ENCODE measurements at places on chromosomes 12 and 14.

DNA sequence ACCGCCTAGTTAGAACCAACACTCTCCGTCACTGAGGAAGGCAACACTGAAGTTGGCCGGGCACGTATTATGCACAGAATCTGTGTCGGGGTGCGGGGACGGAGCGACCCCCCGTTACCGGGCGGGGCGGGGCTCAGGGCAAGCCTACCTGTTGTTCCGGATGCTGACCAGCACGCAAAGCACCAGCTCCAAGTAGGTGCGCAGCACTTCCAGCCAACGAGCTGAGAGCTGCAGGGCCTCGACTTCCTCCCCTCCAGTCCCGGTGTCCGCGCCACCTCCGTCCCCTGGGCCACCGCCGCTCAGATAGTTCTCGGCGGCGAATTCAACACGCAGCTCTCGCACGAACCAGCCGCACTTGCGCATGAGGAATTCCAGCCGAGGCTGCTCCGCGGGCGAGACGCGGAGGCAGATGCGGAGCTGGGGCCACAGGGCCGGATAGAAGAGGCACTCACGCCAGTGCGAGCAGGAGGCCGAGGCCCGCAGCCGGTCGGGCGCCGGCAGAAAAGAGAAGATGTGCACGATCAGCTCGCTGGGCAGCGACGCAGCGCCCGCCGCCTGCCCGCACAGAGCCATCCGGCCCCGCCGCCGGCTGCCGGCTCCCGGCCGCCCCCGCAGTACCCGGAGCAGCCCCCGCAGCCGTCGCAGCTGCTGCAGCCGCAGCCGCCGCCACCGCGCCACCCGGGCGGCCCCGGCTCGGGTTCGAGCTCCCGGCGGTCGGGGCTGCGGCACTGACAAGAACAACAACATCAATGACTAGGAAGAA lies 636 bp downstream of the FBXO33 start:
- peak; percentile 23 for DNase-seq

DNA sequence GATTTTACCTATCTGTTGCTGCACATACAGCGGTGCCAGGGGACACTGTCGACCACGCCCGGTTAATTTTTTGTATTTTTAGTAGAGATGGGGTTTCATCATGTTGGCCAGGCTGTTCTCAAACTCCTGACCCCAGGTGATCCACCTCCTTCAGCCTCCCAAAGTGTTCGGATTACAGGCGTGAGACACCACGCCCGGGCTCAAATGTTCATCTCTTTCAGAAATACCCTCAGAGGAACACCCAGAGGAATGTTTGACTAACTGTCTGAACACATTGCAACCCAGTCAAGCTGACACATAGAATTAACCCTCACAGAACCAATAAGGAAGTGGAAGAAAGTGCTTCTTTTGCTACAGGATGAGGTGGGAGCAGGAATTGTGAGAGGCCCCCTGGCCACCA lies 15.0 kb upstream of the ETFBKMT start:
- no peak for DNase-seq

DNA sequence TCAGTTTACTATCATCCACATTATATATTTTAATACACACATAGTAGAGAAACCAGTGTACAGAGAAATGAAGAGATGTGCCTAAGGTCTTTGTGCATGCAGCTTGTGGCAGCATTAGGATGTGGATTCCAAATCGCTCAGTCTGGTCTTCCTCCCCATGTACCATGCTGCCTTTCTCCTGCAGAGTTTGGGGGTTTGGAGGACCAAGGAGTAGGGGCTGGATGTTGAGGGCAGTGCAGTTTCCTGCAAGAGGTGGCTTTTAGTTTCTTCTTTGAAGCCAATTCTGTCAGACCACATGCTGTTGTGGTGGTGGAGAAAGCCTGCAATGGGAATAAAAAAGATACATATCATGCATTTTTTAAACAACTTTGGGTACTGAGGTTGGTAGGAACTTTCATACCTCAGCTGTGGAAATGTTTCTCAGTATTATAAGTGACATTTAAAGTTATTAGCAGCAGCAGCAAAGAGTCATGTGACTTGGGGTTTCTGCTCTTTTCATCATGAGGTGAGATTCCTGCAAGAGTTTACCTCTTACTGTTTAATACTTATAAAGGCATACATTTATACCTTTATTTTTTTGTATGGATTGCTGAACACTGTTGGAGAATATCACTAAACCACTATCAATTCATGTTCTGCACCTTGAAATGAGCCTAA lies 34.4 kb downstream of the TESPA1 start:
- no peak for DNase-seq

GRCh38 chr12:117854339-117855012 lies 114.3 kb downstream of the KSR2 start:
- DNase-seq, result no peak

DNA sequence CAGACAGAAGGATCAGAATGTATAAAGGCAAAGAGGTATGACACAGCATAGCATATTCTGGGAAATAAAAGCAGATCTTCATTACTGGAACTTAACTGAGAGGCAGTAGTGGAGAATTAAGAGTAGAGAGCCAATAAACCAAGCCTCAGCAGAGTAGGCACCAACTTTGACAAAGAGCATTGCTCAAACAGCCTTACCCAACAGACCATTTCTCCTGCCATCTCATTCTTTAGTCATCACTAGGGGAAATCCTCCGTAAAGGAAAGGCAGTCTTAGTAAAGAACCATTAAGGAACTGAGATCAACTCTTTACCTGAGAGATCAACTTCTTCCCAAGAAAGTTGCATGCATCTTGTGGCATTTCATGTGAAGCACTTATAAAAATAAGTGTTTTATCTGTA lies 36.6 kb downstream of the SENP1 start:
- no peak for DNase-seq

DNA sequence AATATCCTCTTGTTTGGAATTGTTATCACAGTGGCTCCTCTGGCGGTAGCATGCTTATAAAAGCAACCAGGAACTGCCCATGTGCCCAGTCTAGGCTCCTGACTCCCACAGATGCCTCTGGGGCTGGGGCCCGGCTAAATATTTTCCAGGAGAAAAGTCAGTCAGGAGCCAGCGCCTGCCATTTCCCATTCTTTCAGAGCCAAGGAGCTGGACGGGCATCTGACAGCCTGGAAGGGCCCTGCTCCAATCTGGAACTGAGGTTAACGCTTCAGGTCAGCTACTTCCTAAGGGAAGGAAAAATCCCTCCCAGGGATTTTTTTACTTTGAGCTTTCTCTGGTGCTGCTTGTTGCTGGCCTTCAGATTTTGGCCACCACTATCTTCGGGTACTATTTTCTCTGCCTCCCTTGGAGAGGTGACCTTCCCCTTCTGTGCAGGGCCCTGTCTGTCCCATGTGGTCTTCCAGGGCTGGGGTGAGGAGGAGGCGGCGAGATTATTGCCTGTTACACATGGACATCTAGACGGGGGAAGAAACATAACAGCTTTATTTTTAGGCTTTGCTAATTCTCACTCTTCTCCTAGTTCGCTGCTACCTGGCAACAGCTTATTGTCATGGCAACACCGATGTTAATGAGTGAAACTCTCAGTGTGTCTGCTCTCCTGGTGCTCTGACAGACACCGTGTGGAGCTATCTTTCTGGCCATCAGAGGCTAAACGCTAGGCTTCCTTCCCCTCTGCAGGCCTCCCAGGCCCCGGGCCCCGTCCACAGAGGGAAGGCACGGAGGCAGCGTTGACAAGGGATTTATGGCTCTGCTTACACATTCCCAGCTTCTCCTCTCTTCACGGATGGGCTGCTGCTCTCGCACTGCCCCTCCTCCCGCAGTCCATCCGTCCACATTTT lies 160.4 kb downstream of the CACNA1C start:
- no peak for DNase-seq

DNA sequence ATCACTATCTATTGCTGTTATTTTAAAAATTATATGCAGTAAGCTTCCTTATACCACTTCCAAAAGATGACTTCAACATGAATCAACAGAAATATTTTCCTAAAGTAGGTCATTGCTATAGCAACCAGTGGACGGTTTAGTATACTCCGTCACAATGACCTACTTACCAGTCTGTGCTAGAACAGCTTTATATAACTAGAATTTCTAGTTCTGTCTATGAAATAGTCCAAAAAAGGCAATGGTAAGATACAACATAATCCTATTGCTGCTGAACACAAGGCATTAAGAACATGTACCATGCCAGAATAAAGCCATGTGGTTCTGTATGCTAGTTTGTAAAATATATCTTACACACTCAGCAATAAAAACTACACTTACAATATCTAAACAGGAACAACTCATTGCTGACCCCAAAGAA lies 40.7 kb upstream of the MTERF2 start:
- DNase-seq, result no peak

DNA sequence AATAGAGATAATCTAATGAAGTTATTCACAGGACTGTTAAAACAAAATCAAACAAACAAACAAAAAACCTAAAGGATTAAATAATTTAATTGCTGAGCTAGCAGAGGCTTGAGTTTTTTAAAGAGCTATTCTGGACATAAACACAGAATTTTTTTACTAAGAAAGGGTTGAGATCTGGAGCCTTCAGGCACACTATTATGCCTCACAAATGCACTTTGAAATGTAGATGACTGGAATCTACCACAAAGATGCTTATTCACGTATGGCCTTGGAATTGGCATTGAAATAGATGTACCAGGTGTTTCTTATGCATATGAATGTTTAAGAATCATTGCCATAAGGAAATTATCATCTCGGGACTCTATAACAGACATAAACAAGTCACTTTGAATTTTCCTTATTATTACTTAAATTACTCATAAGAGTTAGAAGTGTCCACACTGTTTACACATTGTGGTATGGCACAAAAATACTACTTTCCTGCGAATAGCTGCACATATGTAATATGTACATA lies 21.6 kb downstream of the PUS7L start:
- no peak for DNase-seq

DNA sequence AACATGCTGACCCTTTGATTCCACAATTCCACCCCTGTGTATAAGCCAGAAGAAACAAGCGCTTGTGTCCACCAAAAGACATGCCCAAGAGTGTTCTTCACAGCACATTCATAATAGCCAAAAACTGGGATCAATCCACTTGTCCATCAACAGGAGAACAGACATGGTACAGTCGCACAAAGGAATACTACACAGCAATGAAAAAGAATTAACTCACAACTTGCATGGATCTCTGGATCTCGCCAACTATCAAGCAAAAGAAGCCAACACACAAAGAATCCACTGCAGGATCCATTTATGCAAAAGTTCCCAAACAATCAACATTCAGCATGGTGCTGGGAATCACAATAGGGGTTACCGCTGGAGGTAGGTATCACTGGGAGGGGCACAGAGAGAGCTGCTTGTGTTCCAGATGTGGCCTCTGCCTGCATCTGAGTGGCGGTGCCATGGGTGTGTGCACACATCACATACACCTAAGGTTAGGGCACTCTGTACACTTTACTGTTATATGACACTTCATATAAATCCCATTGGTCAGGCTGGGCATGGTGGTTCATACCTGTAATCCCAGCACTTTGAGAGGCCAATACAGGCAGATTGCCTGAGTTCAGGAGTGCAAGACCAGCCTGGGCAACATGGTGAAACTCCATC lies 30.9 kb downstream of the CLMN start:
- DNase-seq, result no peak

DNA sequence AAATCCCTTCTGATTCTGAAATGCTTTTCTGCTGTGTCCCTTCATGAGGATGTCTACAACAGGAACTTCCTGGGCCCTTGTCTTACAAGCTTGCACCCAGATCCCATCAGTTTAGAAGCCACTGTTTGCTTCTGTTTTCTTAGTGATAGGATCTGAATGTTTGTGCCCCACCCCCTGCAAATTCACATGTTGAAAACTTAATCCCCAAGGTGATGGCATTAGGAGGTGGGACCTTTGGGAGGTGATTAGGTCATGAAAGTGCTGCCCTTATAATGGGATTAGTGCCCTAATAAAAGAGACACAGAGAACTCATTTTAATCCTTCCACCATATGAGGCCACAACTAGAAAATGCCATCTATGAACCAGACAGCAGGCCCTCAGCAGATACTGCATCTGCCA lies 36.0 kb upstream of the GNPNAT1 start:
- no peak for DNase-seq

GRCh38 chr14:63423381-63423780 lies 104.6 kb upstream of the GPHB5 start:
- DNase-seq, result no peak

GRCh38 chr14:102885737-102886447 lies 36.6 kb upstream of the AMN start:
- DNase-seq, result no peak

GRCh38 chr12:118102609-118103008 lies 1.2 kb downstream of the VSIG10 start:
- DNase-seq, result no peak

DNA sequence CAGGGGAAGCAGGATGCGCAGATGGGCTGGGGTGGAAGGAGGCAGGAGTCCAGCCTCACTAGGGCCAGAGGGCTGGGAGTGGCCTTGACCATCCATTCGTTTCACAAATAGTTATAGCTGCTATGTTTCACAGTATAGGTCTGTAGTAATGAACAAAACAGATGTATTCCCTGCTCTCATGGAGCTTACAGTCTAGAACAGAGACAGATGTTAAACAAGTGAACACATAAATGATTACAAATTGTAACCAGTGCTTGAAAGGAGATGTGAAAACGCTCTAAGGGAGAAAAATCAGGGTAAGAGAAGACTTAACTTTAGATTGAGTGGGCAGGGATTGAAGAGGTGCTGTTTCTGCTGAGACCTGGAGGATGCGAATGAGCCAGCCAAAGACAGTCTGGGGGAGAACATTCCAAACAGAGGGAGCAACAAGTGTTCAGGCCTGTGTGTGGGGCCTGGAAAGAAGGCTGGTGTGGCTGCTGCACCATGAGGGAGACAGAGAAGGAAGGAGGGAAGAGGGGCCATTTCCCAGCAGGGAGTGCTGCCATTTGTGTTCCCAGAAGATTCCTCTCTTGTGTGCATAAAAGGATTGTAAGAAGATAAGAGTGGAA lies 14.6 kb downstream of the CFAP251 start:
- DNase-seq, result no peak

DNA sequence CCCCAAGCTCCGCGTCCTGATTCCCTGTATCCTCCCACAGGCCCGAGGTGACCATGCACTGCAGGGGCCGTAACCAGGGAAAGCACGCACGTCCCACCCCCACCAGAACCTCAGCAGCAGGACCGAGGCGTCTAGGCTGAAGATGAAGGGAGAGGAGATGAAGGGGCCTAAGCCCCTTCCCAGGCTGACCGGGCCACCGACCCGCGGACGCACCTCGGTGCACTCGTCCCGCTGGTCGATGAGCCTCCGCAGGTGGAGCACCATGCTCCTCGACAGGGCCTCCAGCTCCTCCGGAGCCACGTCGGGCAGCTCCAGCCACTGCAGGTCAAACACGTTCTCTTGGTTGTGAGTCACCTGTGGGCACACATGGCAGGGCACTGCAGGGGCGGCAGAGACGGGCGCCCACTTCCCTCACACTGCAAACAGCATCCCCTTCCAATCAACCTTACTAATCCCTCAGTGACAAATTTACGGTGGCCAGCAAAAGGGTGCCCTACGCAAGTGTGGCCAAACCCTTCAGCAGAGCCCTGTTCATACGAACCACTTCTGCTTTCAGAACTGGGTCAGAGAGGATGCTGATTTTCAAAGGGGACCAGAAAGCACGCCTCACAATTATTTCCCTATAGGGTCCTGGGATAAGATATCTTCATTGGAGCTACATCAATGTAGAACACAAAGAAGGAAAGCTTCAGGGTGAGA lies 77.8 kb downstream of the CCDC88C start:
- no peak for DNase-seq

Data from activated T-helper 9 cell treated with anti-CD3 and anti-CD28 coated beads, Interleukin-2, amount 50 U/mL, for 16 hours (primary cell).